ENCODE measurements at places on chromosomes 11 and 22.

GRCh38 chr22:38751422-38752346 lies 4.1 kb downstream of the SUN2 start:
- no peak for DNase-seq

- DNase-seq: no peak
These were observed 19.6 kb upstream of the CAT start for GRCh38 chr11:34419158-34419557.

GRCh38 chr11:92322225-92322624 lies 97.6 kb downstream of the FAT3 start:
- DNase-seq: no peak

DNA sequence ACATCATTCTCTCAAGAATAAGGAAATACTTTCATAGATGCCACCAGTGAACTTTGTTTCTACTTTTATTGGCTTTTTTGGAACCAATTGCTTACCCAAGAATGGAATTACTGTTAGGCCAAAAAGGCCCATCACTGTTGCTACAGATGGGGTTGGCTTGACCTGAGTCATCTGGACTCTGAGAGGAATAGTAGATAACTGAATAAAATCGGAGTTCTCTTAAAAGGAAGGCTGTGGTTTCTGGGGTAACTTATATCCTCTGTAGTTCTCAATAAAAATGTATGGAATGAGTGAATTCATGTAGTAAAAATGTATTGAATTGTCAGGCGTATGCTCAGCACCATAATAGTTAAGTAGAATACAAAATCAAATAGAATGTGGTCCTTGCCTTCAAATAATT lies 56.6 kb downstream of the ARHGEF12 start:
- no peak for DNase-seq

GRCh38 chr11:104333977-104334376 lies 170.0 kb upstream of the PDGFD start:
- DNase-seq: no peak

DNA sequence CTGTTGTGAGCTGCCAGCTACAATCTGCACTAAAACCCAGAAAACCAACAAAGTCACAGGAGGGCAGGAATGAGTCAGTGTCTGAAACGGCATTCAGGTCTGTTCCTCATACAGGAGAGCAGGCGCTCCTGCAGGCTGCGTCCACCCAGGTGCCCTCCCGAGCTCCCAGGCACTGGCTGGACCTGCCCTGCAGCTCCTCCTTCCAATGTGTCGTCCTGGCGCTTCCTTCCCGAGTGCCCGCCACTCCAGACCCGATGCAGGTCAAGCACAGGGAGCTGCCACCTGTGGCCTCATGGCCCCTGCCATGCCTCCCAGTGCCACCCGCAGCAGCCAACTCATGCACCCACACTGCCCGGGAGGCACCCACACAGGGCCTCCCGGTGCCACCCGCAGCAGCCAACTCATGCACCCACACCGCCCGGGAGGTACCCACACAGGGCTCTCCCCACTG lies 12.0 kb downstream of the BRD1 start:
- no peak for DNase-seq

DNA sequence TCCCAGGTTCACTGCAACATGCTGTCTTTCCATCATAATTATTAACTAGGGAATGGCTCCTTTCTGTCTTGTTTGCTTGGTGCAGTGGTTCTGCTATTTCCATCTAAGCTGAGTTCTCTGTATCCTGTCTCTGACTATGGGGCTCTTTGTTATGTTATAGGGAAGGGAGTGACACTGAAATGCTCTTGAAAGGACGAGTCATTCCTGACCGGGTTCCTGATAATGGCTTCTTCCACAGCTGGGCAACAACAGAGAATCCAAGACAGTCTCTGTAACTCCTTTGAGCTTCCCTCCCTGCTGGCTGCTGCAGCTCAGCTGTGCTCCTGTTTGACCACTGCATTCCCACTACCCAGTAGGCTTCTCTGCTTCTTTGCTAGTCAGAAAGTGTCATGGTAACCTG lies 24.1 kb downstream of the OR2AT4 start:
- no peak for DNase-seq

DNA sequence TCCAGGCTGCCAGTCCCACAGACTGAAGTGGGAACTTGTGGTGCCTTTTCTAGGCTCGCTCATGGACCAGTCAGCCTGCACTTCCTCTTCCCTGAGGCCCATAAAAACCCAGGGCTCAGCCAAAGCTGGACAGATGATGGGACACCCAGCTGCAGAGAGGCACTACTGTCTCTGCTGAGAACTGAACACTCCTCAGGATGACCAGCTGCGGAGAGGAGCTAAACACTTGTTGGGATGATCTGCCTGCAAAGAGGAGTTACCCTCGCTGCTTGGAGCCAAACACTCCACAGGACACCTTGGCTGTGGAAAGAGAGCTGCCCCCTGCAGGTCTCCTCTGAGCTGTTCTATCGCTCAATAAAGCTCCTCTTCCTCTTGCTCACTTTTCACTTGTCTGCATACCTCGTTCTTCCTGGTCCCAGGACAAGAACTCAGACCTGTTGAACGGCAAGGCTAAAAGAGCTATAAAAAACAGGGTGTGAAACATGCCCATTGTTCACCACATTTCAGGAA lies 465.5 kb downstream of the GUCY1A2 start:
- no peak for DNase-seq

DNA sequence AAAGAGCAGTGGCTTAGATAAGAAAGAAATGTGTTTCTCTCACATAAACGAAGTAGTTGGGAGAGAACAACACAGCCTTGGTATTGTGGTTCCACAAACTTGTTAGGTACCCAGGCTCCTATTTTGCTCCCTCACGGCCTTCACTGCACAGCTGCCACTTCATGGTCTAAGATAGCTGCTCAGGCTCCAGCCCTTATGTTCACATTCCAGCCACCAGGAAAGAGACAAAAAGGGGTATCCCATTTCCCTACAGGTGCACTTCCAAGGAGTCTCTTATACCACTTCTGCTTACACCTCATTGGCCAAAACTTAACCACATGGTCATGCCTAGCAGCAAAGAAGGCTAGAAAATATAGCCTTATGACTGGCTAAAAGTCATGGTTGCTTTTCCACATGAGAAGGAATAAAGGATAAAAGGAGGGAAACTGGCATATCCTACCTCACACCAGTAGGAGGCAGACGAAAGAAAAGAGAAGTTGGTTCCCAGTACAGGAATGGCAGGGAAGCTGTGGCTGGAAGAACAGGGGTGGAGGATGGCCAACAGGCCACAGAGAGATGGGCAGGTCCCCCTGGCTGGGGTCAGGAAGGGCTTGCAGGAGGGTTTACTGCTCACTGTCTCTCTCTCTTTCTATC lies 5.4 kb upstream of the HDHD5 start:
- no peak for DNase-seq

- no peak for DNase-seq
These were observed 18.8 kb upstream of the INCENP start for GRCh38 chr11:62104816-62105653.

DNA sequence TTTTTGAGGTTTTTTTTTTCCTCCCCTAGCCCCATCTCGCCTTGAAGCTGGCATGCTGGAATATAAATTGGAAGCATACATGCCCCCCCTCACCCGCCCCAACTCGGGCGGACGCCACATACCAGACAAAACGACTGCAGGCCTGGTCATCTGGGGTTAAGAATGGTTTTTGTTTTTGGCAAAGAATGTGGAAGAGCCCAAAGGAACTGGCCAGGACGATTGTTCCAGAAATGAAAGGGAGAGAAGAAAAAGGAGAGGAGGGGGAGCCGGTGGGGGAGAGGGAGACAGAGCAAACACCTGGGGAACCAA lies 25.0 kb downstream of the MN1 start:
- no peak for DNase-seq

DNA sequence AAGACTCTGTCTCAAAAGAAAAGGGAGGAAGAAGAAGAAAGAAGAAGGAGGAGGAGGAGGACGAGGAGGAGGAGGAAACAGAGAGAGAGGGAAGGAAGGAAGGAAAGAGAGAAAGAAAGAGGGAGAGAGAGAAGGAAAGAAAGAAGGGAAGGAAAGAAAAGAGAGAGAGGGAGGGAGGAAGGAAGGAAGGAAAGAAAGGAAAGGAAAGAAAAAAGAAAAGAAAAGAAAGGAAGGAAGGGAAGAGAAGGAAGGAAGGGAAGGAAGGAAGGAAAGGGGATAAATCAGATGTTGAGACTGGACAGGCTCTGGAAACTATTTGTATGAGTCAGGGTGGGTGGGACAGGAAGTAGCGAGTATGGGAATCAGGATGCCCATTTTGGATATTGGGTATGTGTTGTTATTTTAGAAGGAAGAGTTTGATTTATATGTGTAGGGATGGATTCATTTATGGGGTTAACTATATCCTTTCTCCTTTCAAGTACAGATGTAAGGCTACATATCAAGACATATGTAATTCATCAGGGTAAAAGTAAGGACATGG lies 6.0 kb upstream of the RPL3 start:
- no peak for DNase-seq
